Fibroblast of gingiva (primary cell): ENCODE measurements at places on chromosomes 1 and 21.

DNA sequence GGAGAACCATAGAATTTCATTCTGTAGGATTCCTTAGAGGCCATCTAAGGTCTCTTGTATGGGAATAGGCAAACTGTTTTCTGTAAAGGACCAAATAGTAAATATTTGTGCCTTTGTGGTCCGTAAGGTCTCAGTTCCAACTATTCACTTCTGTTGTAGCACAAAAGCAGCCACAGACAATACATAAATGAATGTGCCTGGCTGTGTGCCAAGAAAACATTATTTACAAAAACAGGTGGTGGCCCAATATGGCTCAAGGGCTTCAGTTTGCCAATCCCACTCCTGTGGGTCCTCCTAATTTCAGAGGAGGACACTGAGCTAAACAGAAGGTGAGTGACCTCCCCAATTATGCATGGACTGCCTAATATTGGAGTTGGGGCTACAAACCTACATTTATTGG lies 67.6 kb upstream of the EDEM3 start:
- DNase-seq, result no peak

GRCh38 chr1:59061876-59062275 lies 235.0 kb upstream of the FGGY start:
- DNase-seq, result peak; percentile 96

DNA sequence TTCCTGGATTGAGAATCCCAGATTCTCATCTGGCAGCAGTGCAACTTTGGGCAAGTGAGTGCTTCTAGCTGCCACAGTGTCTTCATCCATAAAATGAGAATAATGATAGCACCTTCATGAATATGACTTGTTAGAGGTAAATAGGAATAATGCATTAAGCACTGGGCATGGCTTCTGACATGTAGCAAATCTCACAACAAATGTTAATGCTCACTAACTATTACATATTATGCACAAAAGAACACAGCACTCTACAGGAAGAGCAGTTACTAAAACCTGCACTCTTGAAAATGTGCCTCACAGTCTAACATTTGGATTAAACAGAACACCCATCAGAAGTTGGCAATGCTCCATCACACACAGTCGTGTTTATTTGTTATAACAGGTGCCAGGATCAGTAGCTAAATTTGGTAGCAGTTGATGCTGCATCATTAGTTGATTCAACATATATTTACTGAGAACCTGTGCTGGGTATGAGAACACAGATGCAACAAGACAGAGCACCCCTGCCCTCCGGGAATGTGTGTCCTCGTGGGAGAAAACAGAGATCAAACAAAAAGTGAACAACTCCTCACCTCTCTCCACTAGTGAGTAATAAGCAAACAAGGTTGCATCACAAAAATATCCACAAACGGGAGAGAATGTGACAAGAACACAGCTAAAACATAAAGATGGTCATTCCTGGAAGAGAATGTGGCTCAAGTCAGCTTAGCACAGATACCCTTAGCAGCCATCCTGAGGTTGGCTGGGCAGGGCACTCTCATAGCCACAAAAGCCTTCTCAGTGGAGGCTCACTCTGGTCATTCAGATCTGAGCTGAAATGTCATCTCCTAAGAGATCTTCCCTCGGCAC lies 26.2 kb upstream of the LBR start:
- no peak for DNase-seq

GRCh38 chr1:117674521-117675400 lies 68.9 kb downstream of the TENT5C start:
- peak; percentile 31 for DNase-seq

DNA sequence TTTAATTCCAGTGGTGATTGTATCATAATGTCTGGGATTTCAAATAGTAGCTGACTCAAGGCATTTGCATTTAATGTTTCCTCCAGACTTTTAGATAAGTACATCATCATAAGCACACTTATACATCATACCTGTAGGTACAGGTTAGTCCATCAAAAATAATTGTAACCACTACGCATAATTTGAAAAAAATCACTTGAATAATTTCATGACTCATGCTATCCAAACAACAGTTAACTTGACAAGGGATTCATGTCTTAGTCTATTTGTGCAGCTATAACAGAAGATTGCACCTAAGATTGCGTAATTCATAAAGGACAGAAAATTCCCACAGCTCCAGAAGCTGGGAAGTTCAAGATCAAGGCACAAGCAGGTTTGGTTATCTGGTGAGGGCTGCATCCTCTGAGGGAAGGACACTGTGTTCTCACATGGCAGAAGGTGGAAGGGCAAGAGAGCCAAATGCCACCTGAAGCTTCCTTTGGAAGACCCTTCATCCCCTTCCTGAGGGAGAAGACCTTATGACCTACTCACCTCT lies 801.7 kb upstream of the BRINP3 start:
- DNase-seq, result no peak

DNA sequence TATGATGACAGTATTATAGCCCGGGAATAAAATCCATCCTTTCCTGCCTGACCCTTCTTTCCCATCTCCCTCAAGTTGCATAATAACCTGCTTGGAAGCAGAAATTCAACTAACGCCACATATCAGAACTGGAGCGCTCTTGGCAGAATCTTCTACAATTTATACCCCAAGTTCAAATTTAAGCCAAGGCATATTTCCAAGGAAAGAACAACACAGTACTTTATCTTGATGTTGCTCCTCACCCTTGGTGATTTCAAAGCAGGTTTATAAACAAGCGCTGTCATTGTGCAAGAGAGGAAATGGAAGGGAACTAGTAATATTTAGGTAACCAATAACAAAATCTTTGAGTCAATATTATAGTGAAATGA lies 38.0 kb upstream of the PTGFRN start:
- DNase-seq, result no peak

DNA sequence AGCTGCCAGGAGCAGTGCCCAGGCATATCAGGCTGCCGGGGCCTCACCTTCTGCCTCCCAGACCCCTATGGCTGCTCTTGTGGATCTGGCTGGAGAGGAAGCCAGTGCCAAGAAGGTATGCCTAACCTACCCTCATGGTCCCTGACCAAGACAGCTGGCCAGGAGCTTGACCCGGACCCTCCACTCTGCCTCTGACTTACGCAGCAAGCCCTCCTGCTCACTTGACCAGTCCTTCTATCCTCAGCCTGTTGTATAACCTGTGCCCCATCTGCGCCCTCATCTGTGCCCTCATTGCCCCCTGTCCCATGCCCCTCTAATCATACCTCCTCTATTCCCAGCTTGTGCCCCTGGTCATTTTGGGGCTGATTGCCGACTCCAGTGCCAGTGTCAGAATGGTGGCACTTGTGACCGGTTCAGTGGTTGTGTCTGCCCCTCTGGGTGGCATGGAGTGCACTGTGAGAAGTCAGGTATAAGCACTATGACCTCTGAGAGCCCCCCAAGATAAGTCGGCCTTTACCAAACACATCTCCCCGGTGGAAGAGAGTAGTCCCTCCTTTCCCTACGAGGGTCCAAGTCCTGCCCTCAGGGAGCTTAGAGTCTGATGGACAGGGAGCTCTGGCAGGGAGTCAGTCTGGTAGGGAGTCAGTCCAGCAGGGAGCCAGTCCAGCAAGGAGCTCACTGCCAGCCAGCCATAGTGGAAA lies 6.8 kb downstream of the TIE1 start:
- no peak for DNase-seq

GRCh38 chr1:200909757-200910239 lies 15.1 kb downstream of the INAVA start:
- DNase-seq, result no peak

DNA sequence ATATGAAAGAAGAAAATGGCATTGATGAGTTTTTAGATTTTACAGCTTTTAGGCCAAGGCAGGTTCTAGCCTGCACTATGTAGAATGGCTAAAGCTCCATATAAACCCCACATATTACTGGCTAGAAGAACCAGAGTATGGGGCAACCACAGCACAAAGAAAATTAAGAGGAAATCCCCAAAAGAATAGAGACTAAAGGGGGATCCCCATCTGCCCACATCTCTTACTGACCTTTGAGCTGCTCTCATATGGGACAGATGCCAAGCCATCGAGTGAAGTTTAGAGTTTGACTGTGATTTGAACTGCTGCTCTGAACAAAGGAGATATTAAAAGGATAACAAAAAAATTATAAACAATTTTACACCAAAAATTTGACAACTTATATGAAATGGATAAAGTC lies 102.2 kb upstream of the HAO2 start:
- DNase-seq, result no peak

- DNase-seq, result no peak
Measured at GRCh38 chr1:187491082-187491720, 662.5 kb downstream of the PLA2G4A start.

DNA sequence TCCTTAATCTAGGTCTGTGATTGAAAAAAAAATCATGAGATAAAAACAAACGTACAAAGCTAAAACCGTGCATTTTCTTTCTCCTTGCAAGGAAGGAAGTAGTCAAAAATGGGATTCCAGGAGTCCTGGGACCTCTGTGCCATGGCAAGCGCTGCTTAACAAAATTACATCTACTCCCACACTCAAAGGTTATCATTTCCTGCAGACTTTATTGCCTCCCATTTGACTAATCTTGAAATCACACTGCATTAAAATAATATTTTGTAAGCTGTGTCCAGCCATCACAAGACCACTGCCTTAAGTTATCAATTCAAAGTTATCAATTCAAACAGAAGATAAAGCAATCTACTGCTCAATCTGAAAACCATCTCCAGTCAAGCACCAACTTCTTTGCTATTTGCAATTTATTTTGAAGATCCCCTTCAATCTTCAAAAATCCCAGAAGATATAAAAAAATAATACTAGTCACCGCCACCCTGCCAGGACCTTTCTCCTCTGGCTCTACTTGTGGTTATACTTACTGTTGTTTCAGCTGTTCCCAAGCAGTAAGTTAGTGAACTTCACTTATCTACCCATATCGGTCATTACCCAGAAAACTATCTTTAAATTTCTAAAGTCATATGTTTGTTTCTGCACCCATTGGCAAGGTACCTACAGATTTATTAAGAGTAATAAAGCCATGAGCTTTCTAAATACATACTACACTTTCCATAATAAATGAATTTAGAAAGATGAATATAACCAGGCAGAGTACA lies 38.1 kb upstream of the RAP1GAP start:
- no peak for DNase-seq

DNA sequence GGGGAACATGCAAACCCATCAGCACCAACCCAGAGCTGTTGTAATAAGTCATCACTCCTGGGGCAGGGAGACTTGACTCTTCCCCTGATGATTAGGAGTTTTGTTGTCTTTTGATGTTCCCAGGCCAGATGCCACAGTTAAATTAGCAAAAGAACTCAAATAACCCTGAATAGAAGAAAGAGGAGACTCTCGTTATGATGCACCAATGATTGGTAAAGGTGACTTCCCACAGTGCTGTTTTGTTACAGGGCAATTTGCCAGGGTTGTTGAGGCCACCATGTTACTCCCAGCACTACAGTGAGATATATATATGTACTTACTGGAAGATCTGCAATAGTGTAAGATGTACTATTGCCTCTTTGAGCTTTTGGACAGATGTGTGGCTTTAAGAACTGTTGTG lies 24.3 kb upstream of the RCAN1 start:
- DNase-seq, result no peak

GRCh38 chr1:5992814-5993555 lies 760 bp upstream of the NPHP4 start:
- no peak for DNase-seq

DNA sequence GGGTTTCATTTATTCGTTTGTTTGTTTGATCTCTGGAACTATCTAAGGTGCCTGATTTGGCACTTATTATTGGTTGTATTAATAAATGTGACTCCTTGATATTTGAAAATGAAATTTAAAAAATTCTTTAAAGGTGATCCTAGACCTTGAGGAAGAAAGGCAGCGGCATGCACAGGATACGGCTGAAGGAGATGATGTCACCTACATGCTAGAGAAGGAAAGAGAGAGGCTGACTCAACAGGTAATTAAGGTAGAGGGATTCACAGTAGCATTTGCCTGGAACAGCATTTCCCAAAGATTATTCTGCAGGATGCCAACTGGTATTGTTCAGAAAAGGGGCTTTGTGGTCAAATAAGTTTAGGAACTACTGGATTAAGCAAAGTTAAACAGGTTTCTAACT lies 54.4 kb upstream of the WNT2B start:
- no peak for DNase-seq

- no peak for DNase-seq
Measured at GRCh38 chr1:176515310-176515709, 52.3 kb downstream of the PAPPA2 start.

- DNase-seq, result no peak
Measured at GRCh38 chr1:225460737-225461532, 33.1 kb upstream of the LBR start.

DNA sequence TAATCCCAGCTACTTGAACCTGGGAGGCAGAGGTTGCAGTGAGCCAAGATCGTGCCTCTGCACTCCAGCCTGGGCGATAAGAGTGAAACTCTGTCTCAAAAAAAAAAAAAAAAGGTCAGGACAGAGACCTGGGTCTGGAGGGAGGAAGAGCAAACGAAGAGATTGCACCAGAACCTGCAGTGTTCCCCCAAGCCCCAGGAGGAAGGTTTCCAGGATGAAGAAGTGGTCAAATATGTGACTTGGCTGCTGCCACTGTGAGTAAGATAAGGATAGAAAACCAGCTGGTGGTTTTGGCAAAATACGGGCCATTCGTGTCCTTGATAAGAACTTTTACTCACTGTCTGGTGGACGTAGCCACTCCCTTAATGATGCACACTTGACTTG lies 42.2 kb downstream of the CLDN14 start:
- no peak for DNase-seq

DNA sequence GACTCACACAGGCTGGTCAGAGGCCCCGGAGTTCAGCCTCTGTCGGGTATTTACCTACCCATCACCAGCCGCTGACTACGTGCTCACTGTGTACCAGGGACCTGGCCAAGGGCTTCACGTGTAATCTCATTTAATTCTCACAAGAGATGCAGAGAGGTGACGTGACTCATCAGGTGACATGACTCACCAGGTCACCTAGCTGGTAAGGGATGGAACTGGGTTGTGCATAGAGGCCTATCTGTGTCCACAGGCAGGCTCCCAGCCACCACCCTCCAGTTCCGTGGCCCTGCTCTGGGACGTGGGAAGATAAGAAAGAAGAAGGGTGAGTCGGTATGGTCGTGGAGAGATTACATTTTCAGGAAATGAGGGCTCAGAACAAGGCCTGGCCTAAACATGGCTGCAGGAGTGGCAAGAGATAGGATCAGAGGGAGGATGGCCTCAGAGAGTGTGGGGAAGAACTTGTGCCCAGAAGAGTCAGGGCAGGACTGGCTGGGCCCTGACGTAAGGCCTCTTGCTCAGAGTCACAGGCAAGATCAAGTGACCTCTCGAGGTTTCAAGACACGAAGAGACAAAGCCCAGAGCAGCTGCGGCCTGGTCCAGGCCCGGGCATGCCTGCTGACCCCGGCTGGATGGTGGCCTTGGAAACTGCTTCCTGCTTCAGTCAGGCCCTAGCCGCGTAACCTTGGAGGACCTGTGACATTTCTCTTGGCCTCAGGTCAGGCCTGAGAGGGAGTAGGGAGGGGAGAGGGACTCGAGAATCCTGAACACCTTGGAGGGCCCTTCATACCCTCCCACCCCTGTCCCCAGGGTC lies 52.7 kb upstream of the WASF2 start:
- DNase-seq, result peak; percentile 67
